Stimulated activated CD4-positive, alpha-beta T cell treated with anti-CD3 and anti-CD28 coated beads, TNF-alpha, amount 100 ng/mL, for 1 hour (primary cell): ENCODE measurements at places on chromosomes 6 and 20.
A peak's percentile ranks its signal among the peaks of the same experiment; 100 is the strongest.

DNA sequence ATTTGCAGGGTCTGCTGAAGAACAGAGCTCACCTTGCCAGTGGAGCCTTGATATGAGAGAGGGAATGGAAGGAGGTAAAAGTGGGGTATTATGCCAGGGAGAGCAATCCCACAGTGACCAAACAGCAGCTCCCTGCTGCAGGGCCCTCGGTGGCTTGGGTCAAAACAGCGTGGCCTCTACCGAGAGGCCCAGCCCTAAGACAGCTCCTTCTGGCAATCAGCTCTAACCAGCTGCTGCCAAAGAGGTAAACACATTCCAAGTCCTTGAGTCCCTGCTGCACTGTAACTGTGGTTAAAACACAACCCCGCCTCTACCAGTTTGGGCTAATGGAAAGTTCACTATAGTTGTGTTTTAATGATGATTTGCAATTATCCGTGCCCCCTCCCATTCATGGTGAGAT, 1.4 kb upstream of the DAAM2 start:
- no peak for DNase-seq

DNA sequence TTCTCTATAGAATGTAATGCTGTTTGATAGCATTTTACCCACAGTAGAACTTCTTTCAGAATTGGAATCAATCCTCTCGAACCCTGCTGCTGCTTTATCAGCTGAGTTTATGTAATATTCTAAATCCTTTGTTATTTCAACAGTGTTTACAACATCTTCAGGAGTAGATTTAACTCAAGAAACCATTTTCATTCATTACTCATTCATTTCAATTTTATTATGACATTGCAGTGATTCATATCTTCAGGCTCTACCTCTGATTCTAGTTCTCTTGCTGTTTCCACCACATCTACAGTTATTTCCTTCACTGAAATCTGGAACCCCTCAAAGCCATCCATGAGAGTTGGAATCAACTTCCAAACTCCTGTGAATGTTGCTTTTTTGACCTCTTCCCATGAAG, 93.7 kb downstream of the ZFAND3 start:
- no peak for DNase-seq

DNA sequence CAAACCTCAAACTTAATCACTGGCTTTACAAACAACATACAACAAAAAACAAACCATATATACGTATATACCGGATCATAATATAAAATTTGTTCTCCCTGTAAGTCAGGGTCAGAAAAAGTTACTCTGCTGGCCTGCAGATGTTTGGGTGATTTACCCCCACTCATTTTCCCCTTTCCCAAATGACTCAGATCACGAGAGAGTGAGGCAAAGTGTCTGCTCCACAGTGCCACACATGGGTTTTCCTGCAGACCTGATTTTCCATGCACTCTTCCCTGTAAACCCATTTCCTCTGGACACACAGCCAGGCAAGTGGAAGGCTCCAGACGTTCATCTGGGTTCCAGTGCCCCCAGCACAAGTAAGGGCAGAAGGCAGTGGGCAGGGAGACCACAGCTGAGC, 23.5 kb downstream of the GFOD1 start:
- DNase-seq = no peak

- no peak for DNase-seq
These were observed 103.2 kb upstream of the BEND6 start for GRCh38 chr6:56851541-56852259.

DNA sequence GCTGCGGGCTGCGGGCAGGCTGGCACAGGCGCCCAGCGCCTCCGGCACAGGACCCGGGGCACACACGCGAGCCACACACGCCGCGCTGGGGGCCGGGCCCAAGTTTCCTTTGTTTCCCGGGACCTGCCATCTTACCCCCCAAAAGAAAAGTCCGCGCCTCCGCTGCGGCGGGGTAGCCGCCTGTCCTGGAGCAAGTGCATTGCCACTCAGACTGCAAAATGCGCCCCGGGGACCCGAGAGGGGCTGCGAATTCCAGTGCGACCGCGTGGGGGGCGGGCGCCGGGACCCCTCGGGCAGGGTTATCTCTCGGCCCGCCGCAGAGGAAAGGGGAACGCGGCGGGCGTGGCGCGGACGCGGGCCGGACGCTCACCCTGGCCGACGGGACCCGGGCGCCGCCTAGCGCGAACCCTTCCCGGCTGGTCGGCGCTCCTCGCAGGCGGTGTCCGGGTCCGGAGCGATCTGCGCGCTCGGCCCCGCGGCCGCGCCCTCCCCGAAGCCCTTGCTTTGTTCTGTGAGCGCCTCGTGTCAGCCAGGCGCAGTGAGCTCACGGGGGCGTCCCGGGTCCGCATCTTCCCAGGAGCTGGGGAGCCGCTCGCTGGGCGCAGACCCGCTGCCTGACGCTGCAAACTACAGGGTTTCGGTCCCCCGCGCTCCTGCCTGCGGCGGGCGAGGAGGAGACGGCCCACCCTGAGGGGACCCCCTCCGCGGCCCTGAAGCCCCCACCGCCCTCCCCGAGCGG, 639 bp upstream of the CD24 start:
- DNase-seq = no peak

- no peak for DNase-seq
These were observed 39.4 kb downstream of the ZBTB46 start for GRCh38 chr20:63791497-63792156.

DNA sequence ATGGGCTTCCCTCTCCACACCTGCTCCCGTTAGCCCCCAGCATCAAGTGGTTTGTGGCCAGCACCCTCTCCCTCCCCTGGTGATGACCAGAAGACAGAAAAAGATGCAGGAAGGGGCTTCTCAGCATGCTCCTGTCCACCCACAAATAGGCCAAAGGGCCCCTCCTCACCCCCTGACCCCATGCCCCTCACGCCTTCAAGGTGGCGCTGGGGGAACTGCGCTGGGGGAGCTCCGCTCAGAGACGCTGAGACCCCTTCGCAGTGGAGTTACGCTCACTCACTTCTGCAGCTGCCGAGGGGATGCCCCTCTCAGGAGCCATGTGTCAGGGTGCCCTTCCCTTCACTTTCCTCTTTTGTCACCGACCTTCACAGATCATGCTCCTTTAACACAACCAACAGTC, 92.0 kb downstream of the PSMB1 start:
- no peak for DNase-seq

DNA sequence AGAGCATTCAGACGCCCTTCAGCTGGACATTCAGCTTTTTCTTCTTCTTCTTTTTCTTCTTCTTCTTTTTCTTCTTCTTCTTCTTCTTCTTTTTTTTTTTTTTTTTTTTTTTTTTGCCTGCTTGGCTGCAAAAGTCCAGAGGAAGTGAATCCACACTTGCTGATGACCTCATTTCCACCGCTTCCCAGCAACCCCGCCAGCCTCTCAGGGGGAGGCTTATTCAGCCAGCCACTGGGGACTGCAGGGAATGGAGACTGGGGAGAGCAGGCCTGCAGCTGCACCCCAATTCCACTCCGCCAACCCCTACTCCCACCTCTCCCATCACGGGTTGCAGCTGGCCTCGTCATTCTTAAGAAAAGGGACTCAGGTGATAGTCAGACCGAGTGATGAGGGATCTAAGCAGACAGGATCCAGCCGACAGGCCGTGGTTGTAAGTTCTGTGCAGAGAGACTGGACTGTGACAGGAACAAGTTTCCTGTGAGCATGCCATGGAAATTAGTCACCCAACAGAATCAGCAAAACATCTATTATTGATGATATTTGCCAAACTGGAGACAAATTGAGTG, 59.0 kb upstream of the QKI start:
- no peak for DNase-seq

GRCh38 chr6:157323255-157323965, at the start of gene TMEM242:
Gene TMEM242, minus strand, starts transcription at chr6:157323519. Its CDS starts 20 bp downstream, at chr6:157323499.
- DNase-seq = peak; percentile 77

GRCh38 chr6:131068165-131068564, 5.1 kb upstream of the EPB41L2 start:
- no peak for DNase-seq

DNA sequence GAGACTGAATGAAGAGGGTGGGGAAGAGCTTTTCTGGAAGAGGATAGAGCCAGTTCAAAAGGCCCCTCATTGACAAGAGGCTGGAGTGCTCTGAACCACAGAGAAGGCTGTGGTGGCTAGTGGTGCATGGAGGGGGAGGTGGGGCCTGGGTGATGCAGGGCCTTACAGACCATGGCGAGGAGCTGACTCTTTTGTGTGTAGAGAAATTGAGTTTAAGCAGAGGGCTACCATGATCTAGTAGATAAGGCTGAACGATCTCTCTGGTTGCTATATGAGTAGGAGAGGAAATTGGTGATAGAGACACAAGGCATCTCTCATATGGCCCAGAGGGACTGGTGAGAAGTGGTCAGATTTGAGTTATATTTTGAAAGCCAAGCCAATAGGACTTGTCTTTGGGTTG, 137.6 kb downstream of the UST start:
- DNase-seq = no peak

GRCh38 chr6:137808191-137808590, 58.9 kb upstream of the TNFAIP3 start:
- DNase-seq = no peak

GRCh38 chr20:21323640-21324039, 20.5 kb downstream of the XRN2 start:
- no peak for DNase-seq

DNA sequence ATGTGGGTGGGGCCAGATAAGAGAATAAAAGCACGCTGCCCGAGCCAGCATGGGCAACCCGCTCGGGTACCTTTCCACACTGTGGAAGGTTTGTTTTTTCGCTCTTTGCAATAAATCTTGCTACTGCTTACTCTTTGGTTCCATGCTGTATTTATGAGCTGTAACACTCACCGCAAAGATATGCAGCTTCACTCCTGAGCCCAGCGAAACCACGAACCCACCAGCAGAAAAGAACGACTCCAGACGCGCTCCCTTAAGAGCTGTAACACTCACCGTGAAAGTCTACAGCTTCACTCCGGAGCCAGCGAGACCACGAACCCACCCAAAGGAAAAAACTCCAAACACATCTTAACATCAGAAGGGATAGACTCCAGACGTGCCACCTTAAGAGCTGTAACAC, 76.7 kb downstream of the TFAP2A start:
- no peak for DNase-seq

DNA sequence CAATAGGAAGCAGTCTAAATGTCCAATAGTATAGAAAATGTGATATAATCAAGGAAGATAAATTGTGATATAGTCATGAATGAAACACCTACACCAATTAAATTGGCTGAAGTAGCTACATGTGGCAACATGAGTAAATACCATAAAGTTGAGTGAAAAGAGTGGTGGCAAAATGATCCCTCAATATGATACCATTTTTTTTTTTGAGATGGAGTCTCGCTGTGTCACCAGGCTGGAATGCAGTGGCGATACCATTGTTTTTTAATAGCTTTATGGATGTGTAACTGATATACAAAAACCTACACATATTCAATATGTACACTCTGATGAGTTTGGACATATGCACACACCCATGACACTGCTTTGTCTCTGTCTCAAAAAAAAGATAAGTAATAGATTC, 20.9 kb upstream of the ILRUN start:
- no peak for DNase-seq

GRCh38 chr6:168181316-168181715, 102.3 kb upstream of the FRMD1 start:
- no peak for DNase-seq

DNA sequence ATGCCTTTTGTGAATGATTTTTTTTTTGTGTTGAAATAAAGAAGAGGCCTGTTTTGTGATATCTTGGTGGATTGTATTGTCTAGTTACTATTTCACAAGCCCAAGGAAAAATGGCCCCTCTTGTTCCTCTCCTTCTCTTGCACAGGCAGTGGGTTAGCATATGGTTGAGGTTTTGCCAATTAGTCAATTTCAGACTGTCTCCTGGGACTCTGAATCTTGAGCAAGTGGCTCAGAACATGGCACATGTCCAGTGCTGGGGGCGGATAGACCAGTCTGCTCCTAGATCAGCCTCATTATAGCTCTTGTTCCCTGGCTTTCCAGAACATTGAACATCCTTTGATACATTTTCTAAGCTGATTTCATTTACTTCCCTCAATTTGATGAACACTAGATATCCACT, 589.2 kb downstream of the PHF3 start:
- no peak for DNase-seq

DNA sequence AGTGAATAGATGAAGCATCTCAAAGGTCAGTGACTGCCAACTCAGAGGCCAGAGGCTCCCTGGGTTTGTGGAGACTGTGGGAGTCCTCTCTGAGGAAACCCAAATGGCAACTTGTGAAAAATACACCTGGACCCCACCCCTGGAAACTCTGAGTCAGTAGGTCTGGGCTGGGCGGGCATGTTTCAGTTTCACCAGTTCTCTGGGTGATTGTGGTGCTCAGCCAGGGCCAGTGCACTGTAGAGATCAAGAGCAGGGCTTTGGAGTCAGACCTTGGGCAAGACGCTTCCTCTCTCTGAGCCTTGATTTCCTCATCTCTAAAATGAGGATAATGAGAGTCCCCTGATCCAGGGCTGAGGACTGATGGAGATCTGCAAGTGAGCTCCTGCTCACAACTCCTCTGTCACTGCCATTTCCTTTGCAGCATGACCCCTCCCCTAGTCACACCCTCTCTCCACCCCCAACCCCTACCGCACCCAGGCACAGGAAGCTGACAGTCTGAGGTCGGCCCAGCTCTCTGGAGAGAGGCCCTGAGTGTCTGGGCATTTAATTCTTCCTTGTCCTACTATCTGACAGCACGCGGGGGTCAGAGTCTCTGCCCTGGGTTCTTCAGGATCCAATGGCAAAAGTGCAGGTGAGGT, 5.1 kb downstream of the DEF6 start:
- DNase-seq = peak; percentile 58

- no peak for DNase-seq
These were observed 68.2 kb upstream of the STXBP5 start for GRCh38 chr6:147136057-147136456.

- no peak for DNase-seq
These were observed 15.7 kb downstream of the PXMP4 start for GRCh38 chr20:33704197-33704924.

GRCh38 chr6:21992178-21992967, 304.5 kb downstream of the PRL start:
- DNase-seq = no peak

- no peak for DNase-seq
These were observed 364.5 kb upstream of the CITED2 start for GRCh38 chr6:139738801-139739455.

- DNase-seq = no peak
These were observed 25.3 kb downstream of the PGM3 start for GRCh38 chr6:83167726-83168278.

GRCh38 chr20:63120808-63121090, 95.2 kb downstream of the YTHDF1 start:
- no peak for DNase-seq

GRCh38 chr6:93418408-93419303, 703 bp downstream of the EPHA7 start:
- no peak for DNase-seq

- DNase-seq = no peak
These were observed 574.3 kb downstream of the COL12A1 start for GRCh38 chr6:74631564-74631963.

- DNase-seq = no peak
These were observed 22.5 kb upstream of the NHSL1 start for GRCh38 chr6:138521790-138522189.
